ENCODE measurements at places on chromosomes 1 and 21.

GRCh38 chr1:232183266-232183800 is 446.6 kb downstream of the SIPA1L2 start:
- no peak for DNase-seq

DNA sequence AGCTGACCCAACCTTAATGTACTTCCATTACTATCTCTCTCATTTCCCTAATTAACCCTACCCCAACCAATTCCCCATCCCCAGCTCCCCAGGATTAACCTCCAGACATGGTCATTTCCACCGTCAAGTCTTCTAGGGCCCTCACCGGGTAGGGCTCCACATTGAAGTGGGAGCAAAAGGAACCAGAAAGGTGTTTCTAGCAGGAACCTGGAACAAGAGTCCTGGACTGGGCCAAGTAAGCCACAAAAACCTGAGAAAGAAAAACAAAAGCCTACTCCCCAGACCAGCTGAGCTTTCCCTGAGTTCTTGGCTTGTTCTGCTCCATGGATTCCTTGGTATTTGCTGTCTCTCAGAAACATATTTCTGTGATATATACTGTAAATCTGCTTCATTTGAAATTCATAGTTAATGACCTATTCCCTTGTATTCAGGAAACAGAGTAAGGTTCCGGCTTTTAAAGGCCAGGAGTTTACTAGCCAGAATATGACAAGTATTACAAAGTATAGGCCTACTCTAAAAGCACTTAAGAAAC is 58.4 kb downstream of the SYF2 start:
- DNase-seq, result no peak

DNA sequence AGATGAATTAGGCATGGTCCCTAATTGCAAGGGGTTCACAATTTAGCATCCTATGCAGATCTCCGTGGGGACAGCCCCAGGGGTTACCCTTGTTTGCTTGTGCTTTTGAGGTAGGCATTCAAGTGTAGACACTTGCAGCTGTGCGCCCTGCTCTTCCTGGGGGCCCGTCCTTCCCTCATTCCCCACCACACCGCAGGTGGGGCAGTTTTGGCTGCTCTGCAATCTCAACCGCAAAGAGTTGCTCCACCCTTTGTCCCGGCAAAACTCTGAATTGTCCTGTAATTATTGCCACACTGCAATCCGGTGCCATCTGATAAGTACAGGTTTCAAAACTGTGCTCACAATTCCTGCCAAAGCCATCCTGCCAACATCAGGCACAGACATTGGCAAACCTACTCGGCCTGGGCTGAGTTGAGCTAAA is 65.4 kb upstream of the LYST start:
- DNase-seq, result no peak

GRCh38 chr1:57276918-57277317 is 146.9 kb downstream of the DAB1 start:
- DNase-seq, result no peak

DNA sequence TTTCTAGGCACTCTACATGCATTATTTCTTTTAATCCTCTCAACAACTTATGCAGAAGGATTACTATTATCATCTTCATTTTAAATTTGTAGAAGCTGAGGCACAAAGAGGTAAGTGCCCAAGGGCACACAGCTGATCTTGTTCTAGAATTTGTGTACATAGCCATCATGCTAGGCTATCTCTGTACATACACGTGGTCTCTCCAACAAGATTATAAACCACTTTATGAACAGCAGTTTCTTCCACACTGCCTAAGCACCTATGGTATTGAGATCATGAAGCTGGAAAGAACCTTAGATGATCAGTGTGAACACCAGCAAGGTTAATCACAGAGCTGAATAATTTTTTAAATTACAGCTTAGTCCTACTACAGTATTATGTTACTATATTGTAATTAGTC is 28.9 kb downstream of the UCHL5 start:
- DNase-seq, result no peak

GRCh38 chr1:14539953-14540563 is 58.4 kb upstream of the KAZN start:
- no peak for DNase-seq

- no peak for DNase-seq
Measured at GRCh38 chr1:57982852-57983251, 559.0 kb upstream of the DAB1 start.

DNA sequence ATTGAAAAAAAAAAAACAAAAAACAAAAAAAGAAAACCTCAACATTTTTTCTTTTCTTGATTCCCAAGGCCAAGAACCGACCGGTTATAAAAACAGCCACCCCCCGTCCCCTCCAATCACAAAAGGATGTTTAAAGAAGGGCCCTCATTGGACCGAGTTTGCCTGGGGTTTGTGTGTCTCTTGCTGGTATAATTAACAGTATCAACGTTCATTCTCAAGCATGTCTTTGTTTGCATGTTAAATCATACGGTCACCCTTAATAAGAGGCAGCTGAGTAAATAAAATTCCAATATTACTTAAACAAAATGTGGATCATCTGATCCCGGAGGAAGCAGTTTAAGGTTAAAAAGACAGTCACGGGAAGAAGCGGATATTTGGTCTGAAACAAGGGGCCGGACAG is 201.1 kb downstream of the PRDM2 start:
- DNase-seq, result no peak

- DNase-seq, result no peak
Measured at GRCh38 chr1:6423321-6423999, 1.1 kb upstream of the ESPN start.
